ENCODE measurements at places on chromosomes 5 and 9.

DNA sequence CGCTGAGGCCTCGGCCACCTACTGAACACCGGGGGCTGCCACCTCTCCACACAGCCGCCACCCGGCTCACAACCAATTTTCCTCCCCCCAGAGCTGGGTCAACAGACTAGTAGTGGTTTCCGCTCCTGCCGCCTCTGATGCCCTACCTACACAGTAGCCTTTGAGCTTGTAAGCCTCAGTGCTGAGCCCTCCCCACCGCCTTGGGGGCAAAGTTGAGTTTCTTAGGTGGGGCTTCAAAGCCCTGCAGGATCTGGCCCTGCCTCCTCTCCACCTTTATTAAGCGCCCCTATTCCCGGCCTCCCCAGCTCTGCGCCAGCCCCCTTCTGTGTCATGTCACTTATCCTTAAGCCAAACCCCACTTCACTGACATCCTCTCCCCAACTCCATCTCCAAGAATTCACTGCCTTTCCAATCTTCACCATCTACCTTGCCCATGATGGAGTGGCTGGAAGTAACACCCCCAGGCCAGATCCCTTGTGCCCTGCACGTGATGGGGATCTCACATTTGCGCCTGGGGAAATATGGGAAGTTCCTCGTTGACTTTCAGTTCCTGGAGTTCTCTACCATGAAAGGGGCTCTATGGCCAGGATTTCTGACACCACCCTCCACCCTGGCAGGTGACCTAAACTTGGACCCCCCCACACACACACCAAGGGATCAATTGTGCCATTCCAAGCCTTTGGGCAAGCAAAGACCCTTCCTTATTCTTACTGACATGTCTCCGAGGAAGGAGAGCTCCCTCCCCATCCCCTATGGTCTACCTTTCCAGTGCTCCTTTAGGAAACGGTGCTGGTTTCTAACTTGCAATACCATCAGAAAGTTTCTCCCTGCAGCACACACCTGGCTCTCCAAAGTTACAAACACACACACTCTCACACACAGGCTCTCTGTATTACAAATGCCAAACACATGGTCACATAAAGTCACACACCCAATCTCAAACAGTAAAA lies 2.7 kb upstream of the CNTFR start:
- no peak for DNase-seq

DNA sequence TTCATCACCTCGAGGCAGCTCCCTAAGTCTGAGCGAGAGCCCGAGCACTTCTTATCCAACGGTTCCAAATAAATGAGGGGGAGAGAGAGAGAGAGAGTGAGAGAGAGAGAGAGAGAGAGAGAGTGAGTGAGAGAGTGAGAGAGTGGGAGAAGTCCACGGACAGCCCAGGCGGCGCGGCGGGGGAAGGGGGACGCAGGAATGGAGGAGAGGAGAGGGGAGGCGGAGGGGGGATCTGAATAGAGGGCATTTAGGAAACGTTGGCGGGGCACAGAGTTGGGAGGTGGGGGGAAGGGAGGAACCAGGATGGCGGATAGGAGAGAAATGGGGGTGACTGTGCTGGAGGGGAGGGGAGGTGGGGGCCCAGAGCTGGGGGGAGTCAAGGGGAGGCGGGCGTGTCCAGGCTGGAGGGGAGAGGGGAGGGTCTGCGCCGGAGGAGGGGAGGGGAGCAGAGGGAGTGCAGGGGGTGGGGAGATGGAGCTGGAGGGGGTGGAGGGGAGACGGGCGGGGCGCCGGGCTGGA lies 398 bp upstream of the BASP1 start:
- no peak for DNase-seq

- DNase-seq: no peak
Observed at GRCh38 chr5:6717687-6718086, 4.5 kb downstream of the TENT4A start.

DNA sequence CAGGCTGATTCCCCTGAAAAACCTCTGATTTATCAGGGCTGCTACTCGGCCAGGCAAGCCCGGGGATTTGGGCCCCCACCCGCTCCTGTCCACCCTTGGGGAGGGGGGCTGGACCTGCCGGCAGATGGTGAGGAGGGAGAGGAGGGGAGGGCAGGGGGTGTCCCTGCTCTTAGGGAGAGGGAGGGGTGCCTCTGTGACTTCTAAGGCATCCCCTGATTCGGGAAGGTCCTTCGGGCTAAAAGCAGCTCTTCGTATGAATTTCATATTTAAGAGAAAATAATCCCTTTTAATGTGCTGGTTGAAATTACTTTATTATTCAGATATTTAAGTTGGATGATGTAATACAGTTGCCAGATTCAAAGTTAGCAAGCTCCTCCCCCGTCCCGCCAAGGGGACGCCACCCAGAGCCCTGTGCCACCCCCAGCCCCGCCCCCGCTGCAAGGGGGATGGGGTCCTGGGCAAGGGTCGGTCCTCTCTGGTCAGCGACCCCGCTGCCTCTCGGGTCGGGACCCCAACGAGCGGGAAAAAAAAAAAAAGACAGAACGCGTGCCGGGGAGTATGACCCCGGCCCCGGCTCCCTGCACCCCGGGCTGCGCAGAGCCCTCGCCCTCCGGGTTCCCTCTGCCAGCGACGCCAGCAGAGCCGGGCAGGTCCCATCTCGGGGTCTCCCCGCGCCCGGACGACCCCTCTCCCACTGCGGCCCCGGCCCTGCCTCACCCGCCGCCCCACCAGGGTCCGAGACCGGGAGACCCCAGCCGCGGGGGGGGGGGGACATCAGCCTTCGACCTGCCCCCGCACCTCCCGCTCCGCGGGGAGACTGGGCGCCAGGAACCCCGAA lies 12.4 kb downstream of the LHX3 start:
- DNase-seq: no peak

DNA sequence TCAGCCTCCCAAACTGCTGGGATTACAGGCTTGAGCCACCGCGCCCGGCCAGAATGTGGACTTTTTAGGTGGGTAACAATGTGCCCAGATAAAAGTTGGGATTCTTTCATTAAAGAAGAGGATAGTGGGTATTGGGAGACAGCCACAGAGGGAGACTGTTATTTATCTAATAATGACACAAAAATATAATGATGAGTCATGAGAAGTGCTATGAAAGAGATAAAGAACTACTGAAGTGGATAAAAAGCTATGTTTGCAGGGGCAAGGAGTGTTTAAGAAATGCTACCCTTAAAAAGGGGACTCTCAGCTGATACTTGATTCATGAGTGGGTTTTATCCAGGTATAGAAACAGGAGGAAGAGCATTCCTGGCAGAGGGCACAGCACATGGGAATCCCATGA lies 143.6 kb upstream of the ERCC6L2 start:
- DNase-seq: no peak

- no peak for DNase-seq
Observed at GRCh38 chr9:1875921-1876448, 139.2 kb upstream of the SMARCA2 start.

All from kidney epithelial cell (primary cell).